ENCODE measurements at places on chromosomes 12 and 14.

DNA sequence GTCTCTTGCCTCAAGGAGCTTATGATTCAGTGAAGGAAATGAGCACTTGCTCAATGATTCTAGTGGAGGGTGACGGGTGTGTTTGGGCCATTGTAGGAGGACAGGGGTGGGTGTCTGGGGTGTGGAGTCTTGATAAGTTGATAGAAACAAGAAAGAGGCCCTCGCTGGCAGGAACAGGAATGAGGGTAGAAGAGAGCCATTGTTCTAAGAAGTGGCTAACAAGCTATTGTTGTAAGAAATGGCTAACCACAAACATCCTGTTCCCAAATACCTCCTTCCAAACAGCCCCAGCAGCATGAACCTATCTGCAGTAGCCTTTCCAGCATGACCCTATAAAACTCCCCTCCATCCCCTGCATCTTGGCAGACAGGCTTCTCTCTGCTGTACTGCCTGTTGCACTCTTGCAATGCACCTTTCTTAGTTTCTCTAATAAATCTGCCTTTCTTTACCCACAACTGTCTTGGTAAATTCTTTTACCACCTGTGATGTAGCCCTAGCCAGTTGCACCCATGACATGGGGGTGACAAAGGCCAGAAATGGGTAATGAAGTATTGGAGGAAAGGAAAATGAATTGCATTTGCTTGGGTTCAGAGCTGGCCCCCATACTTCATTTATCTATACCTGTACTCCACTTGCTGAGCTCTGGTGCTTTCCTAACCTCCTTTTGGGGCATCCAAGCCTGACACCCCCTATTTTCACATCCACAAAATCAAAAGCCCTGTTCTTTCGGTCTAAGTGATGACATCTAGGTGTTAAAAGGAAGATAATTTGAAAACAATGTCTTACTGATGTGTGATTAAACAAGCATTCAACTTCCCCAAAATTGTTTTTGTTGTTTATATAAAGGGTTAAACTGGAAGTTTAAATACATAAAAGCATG, 389.1 kb downstream of the GRIN2B start:
- DNase-seq, result no peak

GRCh38 chr14:71203306-71203705, 296.0 kb downstream of the PCNX1 start:
- DNase-seq, result no peak

GRCh38 chr12:79347866-79348265, 342.9 kb downstream of the PAWR start:
- no peak for DNase-seq

DNA sequence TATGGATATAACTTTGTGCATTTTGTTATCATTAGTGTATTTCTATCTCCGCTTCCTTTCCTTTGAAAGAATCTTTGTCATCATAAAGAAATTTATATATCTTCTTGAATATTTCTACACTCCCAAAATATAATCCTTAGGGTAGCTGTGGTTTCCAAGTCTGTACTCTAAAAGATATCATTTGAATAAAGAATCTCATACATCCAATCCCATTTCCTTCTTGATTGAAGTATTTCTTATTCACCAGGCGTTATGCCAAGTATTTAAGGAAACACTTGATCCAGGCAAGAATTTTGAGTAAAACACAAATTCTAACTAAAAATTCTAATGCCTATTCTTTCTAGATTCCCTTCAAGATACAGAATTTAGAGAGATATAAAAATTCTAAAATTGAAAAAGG, 821.8 kb downstream of the GALC start:
- no peak for DNase-seq

GRCh38 chr12:51023625-51024382, 2.4 kb downstream of the SLC11A2 start:
- DNase-seq, result no peak

DNA sequence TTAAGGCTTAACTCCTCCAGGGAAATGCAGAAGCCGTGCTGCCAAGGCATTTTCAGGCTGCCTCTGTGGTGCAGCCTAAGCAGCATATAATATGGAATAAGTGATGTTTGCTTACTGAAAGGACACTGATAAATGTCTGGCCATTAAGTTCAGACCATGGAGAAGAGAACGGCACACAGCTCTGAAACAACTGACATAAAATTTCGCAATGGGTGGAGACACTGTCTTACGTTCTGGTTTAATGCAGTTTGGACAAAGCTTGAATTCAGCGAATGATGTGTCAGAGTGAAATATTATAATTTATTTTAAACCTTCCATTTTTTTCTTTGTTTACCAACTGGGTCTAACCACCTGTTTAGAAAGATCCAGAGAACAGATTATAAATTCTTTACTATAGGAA, 27.2 kb upstream of the NRXN3 start:
- no peak for DNase-seq

DNA sequence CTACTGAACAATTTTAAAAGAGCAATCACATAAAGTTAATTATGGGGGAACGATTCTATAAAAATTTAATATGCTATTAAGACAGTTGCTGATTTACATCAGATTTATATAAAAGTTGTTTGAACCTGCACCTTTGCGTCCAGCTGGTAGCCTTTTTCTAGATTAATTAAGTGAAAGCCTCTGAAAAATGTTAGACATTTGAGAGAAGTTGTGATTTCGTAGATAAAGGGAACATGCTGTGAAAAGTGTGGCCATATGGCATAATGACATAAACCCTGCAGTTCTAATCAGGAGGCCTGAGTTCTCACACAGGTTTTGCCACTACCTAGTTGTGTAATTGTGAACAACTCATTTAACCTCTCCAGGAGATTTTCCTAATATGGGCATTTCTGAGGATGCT, 187.2 kb downstream of the TMTC2 start:
- DNase-seq, result no peak

- no peak for DNase-seq
Measured at GRCh38 chr12:92027243-92027642, 118.4 kb downstream of the BTG1 start.

DNA sequence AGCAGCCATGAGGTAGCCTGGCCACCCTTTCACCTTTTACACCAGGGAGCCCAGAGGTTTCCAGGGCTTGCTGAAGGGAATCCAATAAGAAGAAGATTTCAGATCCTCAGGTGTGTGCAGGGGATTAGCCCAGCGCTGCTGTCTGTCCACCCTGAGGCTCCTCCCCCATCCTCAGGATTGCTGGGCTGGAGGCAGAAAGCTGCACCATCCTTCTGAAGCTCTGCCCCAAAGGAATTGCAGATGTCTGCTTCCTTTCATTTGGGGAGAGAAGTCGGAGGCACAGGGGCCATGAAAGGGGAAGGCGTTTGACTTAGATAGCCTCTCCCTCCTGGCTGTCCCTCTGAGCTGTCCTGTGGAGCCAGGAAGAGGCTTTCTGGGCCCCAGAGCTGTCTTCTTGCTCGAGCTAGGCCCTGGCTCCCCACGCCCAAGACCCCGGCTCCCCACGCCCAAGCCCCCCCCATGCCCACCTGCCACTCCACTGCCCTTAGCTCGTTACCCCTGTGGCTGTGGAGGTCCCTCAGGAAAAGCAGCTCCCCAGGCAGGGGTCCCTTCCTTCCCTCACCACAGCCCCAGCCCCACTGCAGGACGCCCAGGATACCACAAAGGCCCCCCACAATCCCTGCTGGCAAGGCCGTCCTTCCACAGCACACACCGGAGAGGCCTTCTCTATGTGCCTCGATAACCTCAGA, 359.0 kb downstream of the CACNA1C start:
- no peak for DNase-seq

- peak; percentile 62 for DNase-seq
Measured at GRCh38 chr12:52865090-52865944, 16.5 kb upstream of the KRT78 start.

DNA sequence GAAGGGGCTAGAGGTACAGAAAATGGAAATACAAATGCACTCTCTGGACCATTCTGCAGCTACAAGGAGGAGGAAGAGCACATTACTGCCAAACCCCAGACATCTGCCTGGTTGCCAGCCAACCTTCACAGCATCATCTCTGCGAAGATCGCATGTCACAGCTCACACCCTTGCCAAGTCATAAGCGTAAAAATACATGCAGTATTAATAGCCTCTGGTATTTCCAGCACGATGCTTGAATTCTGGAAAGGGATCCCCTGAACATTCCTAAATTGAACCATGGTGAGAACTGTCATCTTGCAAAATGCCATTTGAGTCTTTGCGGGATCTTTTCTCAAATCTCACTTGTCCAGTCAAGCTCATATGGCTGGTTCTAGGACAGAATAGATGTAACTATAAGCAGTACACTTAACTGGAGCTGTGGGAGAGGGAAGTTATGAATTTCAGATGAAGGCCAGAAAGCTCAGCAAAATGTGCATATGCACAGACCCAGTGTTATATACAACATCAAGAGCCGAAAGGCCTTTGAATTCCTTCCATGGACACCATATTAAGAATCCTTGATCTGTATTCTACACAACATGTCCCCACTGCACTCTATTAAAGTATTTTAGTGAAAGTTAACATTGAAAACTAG, 211.6 kb downstream of the DUSP6 start:
- DNase-seq, result no peak

DNA sequence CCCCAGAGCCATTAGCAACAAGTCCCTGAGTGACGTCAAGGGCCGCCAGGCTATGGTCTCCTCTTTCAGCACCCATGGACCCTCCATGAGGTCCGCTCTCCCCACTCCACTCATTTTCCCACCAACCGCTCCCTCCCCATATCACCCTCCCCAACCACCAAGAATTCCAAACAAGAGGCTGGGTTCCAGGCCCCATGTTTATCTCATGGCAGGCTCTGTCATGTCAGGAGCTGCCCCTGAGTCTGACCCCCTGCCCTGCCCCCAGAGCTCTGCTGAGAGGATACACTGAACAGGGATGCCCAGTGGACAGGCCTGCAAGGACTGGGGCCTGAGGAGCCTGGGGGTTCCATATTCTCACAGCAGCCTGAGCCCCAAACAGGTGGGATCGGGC, 21.6 kb upstream of the SMUG1 start:
- DNase-seq, result no peak

DNA sequence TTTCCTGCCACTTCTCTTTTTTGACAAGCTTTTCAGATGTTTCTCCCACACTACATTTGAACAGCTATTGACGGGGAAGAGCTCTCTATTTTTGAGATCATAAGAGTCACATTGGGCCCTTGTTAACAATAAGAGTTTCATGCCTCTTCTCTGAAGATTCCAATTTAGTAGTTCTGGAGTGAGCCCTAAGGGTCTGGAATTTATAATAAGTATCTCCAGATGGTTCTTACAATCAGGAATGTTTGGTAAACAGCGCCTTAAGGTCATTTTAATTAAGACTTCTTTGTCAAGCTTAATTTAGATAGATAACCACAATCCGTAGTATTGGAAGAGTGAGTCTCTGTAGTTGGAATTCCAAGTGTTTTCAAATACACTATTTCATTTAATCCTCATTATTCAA, 60.6 kb upstream of the HECTD1 start:
- DNase-seq, result no peak

DNA sequence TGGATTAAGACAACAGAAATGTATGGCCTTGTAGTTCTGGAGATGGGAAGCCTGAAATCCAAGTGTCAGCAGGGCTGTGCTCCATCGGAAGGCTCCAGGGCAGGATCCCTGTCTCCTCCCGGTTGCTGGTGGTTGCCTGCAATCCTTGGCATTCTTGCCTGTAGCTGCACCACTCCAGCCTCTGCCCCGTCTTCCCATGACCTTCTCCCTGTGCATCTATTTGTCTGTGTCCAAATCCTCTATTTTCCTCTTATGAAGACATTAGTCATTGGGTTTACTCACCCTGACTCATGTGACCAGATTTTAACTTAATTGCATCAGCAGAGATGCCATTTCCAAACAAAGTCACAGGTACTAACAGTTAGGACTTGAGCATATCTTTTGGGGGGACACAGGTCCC, 15.1 kb downstream of the TUNAR start:
- DNase-seq, result no peak

GRCh38 chr12:110234755-110235154, 46.3 kb upstream of the ATP2A2 start:
- no peak for DNase-seq

GRCh38 chr12:107007411-107007810, 20.5 kb upstream of the MTERF2 start:
- DNase-seq, result no peak

- no peak for DNase-seq
Measured at GRCh38 chr12:32039917-32040575, 66.6 kb upstream of the BICD1 start.

DNA sequence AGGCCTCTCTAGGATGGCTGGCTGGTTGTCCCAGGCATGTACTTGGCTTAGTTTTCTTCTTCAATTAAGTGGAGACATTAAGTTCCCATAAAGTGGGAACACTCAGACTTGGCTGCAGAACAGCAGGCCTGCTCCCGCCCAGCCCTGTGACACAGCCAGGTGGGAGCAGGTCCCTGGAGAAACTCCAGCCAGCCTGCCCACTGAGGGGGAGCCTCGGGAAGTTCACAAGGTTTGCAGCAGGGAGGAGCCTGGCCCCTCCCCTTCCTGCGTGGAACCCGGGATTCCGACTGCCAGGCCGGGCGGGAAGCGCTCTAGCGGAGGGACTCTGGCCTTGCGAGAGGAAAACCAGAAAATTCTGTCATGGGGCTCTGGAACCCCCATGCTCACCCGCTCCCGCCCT, 98.3 kb upstream of the EVL start:
- no peak for DNase-seq

- DNase-seq, result no peak
Measured at GRCh38 chr12:92573104-92573503, 129.7 kb upstream of the PLEKHG7 start.

- DNase-seq, result no peak
Measured at GRCh38 chr14:79411403-79412174, 799.7 kb downstream of the DIO2 start.

- DNase-seq, result no peak
Measured at GRCh38 chr12:23555825-23556207, 393.7 kb downstream of the SOX5 start.

DNA sequence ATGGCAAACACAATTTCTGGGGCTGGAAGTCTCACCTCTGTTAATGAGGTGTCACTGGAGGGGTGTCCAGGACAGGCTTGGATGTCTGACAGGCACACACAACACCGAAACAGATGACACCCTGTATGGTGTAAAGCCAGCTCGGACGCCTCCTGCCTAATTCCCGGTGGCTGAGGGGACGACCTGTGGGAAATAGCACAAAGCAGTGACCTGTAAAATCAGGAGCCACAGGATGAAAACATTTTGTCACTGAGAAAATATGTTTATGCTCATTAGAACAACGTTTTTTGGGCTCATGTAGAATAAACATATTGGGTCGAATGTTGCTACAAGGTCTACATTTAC, 285.0 kb upstream of the RTL1 start:
- DNase-seq, result no peak

GRCh38 chr14:68663385-68664076, 129.3 kb downstream of the ZFP36L1 start:
- peak; percentile 70 for DNase-seq

- peak; percentile 55 for DNase-seq
Measured at GRCh38 chr12:53577941-53578352, 48.2 kb downstream of the ATF7 start.

GRCh38 chr12:115466076-115466475, 782.1 kb upstream of the TBX3 start:
- no peak for DNase-seq

GRCh38 chr12:101859664-101860607, 17.4 kb upstream of the DRAM1 start:
- no peak for DNase-seq

Data from GM13977 (cell line).